Stimulated activated CD4-positive, alpha-beta T cell treated with anti-CD3 and anti-CD28 coated beads, Interleukin-12 subunit alpha, Interleukin-12 subunit beta, amount 100 ng/mL, for 4 hours (primary cell): ENCODE measurements at places on chromosomes 3 and 15.

DNA sequence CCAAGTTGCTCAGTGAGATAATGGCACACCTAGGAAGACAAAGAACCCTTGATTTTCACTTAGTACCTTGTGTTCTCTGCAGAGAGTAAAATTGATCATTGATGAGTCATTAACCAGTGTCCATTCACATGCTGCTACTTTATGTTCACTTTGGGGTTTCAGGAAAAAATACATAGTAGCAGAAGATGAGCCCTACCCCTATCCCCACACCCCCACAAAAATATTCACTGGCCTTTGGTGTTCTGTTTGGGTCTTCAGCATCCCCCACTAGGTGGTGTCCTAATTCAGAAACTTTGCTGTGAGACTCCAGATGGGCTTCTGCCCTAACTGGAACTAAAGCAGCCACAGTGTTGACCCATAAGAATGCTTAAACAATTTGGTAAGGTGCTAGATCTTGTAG, 178.8 kb downstream of the KLHL25 start:
- no peak for DNase-seq

- no peak for DNase-seq
Measured at GRCh38 chr3:46947546-46947901, 29.0 kb downstream of the CCDC12 start.

DNA sequence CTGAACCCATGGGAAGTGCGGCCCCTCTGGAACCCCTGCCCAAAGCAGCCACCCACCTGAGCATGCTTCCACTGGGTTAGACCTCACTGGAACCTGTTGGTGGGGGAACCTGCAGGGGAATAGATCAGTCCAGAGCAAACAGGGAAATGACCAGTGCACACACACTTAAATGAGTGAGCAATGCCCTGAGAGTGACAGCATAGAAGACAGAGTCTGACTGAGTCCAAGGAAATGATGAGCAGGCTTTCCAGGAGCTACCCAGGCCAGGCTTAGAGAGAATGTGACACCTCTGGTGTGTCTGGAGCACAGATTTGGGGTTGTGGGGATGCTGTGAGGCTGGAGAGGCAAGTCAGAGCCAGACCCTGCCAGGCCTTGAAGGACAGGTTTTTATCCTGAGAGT, 28.5 kb downstream of the PLA1A start:
- DNase-seq: no peak

- DNase-seq: no peak
Measured at GRCh38 chr15:66891776-66892175, 173.6 kb upstream of the SMAD3 start.

DNA sequence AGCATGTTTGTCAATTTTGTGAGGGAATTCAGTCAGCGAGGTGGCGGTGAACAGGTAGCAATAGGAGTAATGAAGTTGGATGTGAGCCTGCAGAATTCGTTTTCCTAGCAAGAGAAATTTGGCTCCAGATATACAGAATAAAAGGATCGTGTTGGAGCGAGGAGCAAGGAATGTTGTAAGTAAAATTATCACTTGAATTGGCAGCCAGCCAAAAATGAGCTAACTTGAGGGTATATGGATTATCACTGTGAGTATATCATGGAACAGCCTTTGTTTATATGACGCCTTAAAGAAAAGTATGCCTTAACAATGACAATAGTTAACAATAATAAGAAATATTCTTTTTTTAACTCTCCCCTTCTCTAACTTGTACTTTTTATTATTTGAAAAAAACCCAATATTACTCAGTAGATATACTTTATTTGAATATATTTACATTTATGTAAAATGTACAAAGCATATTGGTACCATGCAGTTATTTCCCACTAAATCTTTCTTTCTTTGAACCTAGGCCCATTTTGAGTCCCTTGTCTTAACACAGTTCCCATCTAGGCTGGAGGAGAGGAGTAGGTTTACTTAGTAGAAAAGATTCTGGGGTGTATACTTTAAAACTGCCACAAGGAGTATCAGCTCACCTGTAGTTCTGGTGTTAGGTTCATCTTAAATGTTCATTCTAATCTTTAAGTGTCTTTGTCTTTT, 29.3 kb downstream of the EPHA6 start:
- DNase-seq: no peak
